RKO (cell line): ENCODE measurements at places on chromosomes 2 and 18.

- peak; percentile 29 for DNase-seq
Observed at GRCh38 chr2:163878718-163879117, 142.9 kb upstream of the FIGN start.

DNA sequence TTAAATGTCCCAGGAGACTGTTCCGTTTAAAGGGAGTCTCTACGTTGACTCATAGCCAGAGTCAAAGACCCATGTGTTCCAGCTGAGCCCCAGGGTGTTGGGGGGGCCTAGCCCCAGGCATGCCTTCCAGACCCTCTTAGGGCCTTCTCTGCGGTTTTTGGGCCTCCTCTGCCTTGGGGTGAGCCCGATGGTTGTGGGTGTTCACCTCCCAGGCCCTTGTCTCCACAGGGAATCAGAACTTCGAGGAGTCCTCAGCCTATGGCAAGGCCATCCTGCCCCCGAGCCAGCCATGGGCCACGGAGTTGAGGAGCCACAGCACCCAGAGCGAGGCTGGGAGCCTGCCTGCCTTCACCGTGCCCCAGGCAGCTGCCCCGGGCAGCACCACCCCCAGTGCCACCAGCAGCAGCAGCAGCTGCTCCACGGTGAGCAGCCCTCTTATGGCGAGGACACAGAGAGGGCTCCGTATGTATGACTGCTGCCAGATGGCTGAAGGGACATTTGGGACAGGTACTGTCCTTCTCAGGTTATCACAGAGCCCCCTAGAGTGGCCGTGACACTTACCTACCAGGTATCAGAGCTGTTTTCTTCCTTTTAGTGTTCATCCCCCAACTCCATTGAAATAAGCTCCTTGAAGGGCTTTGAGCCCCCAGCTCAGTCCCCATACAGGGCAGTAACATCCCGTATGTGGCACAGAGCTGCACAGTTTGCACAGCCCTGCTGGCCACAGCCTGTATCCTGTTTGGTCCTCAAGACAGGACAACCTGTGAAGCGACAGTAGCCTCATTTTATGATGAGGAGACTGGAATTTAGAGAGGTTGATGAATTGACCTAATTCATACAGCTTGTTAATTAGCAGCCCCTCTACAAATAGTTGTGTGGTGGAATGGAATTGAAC lies 80.7 kb downstream of the EPAS1 start:
- no peak for DNase-seq

DNA sequence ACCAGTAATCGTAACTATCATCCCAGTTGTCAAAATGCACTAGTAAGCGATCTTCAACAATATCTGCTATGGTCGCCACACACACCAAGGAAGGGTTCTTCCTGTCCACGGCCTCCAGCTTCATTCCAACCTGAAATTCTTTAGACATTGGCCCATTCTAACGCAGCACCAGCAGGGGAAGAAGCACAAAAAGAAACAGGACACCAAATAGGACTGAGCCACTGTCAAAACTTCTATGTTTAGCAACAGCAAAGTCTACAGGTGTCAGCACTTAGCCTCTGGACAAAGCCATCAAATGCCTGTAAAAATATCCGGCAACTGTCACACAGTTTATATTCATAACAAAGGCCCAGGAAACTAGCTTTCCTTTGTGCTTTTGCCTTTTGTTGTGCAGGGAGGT lies 175.0 kb downstream of the L3MBTL4 start:
- no peak for DNase-seq

- DNase-seq: no peak
Observed at GRCh38 chr2:108929807-108930425, 59.1 kb downstream of the EDAR start.
